ENCODE measurements at places on chromosomes 2 and 18.

DNA sequence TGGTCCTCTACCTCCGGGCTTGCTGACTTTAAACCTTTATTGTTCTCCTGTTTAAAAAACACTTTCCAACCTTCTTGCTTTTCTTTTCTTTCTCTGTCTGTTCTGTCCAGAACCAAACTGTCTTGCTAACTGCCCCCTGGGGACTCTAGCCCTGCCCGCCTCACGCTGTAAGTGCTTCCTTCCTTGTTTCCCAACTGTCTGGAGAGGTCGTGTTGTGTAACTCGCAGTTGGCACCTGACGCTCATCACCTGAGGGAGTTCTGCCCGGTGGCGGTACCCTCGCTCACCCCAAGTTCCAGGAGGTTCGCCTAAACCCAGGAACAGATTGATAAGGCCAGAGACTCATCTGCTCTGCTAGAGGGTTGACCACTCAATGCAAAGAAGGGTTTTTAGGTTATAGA lies 123.4 kb downstream of the MTCL1 start:
- DNase-seq, result no peak

DNA sequence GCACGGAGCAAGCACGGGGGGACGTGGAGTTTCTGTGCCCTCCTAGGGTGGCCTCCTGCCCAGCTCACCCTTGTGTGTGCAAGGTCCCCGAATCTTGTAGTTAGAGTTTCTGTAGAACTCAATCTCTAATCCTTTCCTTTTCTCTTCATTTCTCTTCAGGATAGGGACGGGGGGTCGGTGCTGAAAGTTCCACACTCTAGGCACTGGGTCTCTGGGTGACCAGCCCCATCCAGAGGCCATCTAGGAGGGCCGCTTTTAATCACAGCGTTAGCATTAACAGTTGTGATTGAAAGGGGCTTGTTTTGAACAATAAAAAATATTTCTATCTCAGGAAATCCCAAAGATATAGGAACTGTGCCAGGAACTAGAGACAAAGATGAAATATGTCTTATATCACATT lies 10.5 kb downstream of the SOCS6 start:
- no peak for DNase-seq

DNA sequence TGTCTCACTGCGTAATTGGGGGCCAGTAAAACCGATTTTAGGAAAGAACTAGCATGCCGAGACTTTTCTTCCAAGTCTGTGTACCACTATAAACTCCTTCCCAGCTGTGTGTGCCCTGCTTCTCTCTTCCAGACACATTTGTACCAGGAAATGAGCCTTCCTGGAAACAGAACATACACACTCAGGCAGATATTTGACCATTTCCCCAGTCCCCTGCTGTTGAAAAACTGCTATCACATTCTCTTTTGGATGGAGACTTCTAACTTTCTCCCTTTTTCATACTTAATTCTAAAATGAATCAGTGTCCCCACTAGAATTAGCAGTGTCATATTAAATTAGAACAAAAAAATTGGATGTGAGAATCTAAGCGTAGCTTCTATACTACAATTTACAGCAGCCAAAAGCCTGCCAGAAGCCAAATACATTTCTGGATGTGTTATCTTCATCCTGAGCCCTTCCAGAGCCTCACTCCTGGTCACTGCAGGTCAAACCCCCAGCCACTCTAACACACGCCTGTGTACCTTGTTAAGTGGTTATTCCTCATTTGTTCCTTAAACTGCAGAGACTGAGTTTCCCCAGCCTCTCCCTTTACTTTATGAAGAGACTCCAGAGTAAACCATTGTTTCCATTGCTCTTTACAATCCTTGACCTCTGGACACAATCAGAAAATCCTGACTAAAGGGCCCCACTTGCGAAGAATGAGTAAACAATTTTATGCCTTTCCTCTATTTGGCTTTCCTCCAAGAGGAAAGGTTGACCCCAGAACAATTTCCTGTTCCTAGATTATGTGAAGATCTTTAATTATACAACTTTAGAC lies 20.4 kb downstream of the DSG4 start:
- DNase-seq, result no peak

- peak; percentile 30 for DNase-seq
Measured at GRCh38 chr2:130873700-130874346, 37.1 kb downstream of the ARHGEF4 start.

DNA sequence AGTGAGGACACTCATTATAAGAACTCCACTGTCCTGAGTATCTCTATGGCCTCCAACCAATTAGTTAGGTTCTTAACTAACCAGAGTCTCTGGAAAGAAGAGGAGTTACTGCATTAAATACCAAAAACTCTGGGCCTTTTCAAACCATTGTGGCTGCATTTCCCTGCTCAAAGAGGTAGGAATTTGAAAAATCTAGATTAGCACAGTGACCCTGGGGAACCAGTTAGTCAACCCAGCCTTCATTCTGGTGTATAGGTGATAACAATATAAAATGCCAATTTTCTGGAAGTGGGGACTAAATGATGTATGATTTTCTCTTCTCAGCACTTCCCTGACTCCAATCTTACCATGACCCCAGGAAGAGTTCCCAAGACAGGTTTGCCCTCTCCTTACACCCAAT lies 287.8 kb upstream of the SETBP1 start:
- no peak for DNase-seq

- DNase-seq, result no peak
Measured at GRCh38 chr18:9721893-9722550, 13.9 kb downstream of the RAB31 start.

GRCh38 chr2:25532521-25532920 lies 140.9 kb downstream of the DTNB start:
- no peak for DNase-seq

GRCh38 chr2:240435457-240435947 lies at the start of gene GPC1:
TSS of gene GPC1 (plus strand) at chr2:240435663. CDS start at chr2:240435919, 256 bp downstream.
- no peak for DNase-seq

GRCh38 chr2:101675512-101675911 lies 22.0 kb upstream of the MAP4K4 start:
- DNase-seq, result no peak

GRCh38 chr2:119290859-119291587 lies 67.4 kb downstream of the STEAP3 start:
- DNase-seq, result peak; percentile 24

- DNase-seq, result no peak
Measured at GRCh38 chr18:28439870-28440269, 262.9 kb upstream of the CDH2 start.

DNA sequence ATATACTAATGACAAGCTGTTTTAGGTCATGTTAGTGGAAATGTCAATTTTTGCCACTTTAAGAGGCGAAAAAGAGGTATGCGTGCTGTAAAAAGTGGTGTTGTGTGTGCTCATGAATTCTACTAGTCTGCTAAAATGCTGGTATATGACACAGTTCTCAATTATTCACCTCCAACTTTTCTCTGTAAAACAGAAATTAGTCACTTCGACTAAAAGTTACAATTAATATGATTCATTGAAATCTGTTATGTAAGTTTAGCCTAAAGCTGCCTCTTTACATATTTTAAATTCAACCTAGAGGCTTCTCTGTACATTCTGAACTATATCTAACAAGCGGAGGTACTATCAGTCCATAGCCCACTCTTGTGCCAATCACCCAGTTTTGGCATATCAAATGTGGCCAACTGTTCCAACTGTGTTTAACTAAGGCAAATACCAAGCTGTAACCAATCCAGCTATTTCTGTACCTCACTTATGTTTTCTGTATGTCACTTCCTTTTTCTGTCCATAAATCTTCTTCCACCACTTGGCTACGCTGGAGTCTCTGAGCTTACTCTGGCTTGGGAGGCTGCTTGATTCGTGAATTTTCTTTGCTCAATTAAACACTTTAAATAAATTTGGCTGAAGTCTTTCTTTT lies 20.8 kb downstream of the BAZ2B start:
- no peak for DNase-seq

DNA sequence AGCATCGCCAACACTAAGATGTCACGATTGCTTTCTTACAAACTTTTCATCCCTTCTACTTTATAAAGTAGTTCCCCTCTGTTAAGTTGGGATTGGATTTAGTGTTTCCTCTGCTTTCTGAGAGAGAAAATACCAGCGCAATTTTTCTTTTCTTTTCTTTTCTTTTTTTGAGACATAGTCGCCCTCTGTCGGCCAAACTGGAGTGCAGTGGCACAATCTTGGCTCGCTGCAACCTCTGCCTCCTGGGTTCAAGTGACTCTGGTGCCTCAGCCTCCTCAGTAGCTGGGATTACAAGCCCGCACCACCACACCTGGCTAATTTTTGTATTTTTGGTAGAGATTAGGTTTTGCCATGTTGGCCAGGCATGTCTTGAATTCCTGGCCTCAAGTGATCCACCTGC lies 9.0 kb downstream of the RELCH start:
- DNase-seq, result no peak

DNA sequence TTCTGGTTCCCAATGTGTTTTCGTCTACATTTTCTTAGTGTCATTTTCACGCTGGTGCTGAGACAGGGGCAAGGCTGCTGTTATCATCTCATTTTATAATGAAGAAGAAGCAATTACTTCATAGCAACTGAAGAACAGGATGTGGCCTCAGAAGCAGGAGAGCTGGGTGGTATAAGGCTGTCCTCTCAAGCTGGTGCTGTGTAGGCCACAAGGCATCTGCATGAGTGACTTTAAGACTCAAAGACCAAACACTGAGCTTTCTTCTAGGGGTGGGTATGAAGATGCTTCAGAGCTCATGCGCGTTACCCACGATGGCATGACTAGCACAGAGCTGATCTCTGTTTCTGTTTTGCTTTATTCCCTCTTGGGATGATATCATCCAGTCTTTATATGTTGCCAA lies 7.3 kb downstream of the IL36G start:
- no peak for DNase-seq

DNA sequence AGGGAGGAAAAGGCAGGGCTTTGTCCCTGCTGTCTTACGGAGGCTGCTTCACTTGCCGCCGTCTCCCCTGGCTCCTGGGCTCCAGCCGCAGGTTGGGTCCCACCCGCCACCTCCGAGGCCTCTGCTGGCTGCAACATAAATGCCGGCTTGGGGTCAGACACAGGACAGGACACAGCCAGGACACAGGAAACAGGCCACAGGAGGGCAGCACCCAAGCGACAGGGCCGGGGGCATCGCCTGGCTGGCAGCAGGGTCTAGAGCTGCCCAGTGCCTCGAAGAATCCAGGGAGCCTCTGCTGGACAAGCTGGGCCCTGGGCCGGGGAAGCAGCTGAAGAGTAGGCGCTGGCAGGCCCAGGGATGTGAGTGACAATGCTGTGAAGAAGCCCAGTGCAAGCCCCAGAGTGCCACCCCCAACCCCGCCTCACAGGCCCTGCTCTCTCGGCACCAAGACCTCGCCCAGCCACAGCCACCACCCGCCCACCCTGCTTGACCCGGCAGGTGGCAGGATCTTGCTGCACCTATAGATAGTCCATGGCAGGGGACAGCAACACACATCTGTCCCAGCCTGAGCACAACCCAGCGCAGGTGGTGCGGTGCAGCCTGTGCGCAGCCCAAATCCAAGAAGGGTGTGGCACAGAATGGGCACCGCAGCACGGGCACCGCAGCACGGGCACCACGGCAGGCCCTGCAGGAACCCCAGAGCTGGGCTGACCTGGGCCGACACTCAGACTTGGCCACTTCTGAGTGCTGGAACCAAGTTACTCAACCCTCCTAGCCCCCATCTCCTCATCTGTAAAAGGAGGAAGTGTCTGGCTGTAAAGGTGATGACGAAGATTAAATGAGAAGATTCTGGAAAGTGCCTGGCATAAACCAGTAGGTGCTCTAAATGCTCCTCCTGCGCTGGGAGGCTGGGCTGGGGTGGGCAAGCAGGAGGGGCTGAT lies 55.6 kb downstream of the BIN1 start:
- DNase-seq, result no peak

DNA sequence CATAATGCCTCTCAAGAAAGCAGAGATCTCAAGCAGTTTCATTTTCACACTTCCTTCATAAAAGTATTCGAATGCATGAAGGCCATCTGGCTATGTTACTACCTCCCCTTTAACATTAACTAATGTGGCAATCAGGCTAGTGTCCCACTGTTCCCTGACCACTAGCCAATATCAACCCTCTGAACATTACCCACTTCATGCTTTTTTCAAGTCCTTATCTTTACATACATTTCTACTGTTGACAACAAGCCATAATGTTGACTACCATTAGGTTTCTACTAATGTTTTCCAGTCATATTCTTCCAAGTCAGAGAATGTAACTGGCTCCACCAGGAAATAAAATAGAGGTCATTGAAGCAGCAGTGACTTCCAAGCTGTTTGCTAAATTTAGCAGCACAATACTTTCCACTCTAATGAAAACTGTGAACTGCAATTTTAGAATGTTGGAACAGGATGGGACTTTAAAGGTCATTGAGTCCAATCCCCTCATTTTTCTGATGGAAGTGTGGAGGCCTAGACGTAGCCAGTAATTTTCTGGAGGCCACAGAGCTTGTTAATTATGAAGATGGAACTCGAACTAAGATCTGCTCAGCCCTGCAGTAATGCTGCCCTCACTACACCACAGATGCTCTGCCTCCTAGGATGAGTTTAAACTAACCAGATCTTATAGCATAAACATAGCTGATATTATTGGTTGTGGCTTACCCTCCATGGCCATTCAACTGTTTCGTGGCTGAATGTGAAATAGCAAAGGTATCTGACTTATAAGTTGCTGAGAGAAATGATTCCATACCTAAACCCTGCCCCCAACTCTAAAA lies 630 bp upstream of the PPP1R1C start:
- no peak for DNase-seq

- no peak for DNase-seq
Measured at GRCh38 chr2:20494241-20494640, 47.4 kb downstream of the RHOB start.

- no peak for DNase-seq
Measured at GRCh38 chr2:99425022-99425421, 64.8 kb downstream of the REV1 start.

DNA sequence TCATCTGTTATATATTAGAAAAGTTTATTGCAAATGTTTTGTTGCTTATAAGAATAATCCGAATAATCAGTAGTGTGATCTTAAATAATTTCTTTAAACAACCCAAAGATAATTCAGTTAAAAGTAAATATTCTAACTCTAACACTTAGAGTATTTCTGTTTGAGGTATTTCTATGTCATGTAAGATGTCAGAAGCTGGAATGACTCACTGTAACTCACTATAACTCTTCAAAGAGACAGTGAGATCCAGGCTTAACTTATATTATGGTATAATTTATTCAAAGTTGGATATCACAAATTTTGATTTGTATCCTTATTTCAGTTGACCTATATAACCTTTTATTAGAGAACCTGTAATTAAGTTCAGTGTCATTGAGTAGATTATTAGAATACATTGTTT lies 6.9 kb downstream of the MBD5 start:
- no peak for DNase-seq

GRCh38 chr18:7388741-7389140 lies 157.9 kb downstream of the LRRC30 start:
- DNase-seq, result no peak

DNA sequence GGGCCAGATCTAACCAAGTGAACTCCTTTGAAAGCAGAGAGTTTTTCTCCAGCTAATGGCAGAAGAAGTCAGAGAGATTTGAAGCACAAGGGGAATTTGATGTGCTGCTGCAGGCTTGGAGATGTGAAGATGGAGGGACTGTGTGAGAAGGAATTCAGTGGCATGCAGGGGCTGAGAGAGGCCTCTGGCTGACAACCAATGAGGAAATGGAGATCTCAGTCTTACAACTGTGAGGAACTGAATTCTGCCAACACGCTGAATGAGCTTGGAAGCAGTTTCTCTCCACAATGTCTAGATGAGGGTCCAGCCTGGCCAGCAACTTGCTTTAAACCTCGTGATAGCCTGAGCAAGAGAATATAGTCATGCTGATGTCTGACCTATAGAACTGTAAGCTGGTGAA lies 224.1 kb upstream of the DPP10 start:
- DNase-seq, result no peak

GRCh38 chr2:20106746-20107145 lies 55.3 kb upstream of the LAPTM4A start:
- DNase-seq, result no peak

GRCh38 chr2:232365621-232366321 lies 12.8 kb upstream of the ALPP start:
- DNase-seq, result no peak
